ENCODE measurements at places on chromosomes 2 and 18.

DNA sequence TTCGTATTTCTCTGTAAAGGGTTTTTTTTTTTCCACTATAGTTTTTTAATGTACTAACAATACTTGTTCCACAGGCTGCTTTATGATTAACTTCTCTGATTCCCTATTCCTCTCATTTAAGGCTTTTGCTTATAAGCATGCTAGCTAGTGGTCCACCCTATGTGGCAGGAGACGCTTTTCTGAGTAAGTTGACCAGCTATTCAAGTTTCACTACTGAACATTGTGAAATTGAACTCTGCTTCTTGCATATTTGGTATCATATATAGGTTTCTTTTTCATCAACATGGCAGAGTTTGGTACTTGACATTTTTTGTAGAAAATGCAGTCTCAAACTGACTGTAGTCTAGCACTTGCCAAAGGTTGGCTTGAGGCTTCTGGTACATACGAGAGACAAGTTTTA lies 74.2 kb downstream of the OTX1 start:
- DNase-seq, result no peak

DNA sequence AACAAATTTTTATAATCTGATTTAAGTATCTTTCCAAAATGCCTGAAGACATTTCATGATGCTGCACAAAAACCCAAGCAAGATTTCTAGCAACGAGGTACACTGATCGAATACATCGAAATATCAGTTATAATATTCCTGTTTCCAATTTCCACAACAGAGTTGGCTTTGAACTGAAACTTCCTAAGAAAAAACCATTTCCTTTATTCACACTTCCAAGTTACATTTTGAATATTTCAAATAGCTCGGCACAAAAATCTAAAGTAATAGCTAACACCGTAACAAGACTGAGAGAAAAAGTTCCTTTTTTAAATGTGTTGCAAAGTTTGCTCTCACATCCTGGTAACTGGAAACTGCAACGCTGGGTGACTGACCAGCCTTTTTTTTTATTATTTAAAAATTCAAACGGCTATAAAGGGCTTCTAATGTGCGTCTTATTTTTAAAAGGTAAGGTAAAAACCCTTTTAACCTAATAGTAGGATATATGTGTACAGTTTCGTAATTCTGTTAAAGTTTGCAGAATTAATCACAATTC lies 1.7 kb downstream of the HNRNPLL start:
- no peak for DNase-seq

DNA sequence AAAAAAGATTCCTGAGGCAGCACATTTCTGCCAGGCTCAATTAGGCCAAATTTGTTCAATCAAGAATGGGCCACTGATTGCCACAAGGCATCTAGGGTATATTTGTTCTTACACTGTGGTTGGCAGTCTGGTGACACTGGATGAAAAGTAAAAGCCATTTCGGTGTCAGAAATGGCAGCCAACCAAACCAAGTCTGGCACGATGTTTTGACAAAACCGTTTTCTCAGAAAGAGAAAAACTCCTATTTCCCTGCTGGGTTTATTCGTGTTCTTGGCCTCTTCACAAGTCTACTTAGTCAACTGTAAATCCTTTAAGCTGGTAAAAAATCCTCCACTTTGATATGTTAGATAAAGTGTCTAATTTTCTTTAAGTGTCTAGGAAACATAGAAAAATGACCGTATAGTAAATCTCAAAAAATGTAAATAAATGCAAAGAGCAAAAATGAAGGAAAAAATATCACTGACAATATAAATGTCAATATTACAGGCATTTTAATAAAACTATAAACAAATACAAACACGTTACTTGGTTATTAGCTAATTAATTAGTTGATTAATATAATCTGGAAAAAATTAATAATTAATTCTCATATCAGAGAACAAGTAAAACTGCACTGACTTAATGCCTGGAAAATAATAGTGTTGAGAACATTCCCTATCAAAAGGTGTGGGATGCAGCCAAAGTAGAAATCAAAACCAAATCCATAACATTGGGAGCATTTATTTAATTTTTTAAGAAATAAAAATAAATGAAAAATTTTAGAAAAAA lies 182.0 kb upstream of the ZNF804A start:
- no peak for DNase-seq

GRCh38 chr2:149507974-149508373 lies 79.6 kb downstream of the MMADHC start:
- no peak for DNase-seq

DNA sequence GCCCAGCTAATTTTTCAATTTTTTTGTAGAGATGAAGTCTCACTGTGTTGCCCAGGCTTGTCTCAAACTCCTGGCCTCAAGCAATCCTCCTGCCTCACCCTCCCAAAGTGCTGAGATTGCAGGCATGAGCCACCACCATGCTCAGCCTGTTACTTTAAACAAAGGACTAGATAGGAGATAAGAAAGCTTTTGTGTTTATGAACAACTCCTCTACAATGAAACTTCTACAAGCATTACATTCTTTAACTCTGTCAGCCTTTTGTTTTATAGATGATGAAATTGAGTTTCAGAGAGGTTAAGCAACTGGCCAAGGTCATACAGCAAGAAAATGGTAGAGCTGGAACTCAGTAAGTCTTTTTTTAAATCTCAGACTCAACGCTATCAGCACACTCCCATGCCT lies 22.7 kb downstream of the ALPK2 start:
- DNase-seq, result no peak

- DNase-seq, result no peak
Measured at GRCh38 chr2:157809212-157809611, 66.9 kb downstream of the ACVR1 start.

GRCh38 chr18:54636217-54636616 lies 45.2 kb downstream of the DYNAP start:
- no peak for DNase-seq

DNA sequence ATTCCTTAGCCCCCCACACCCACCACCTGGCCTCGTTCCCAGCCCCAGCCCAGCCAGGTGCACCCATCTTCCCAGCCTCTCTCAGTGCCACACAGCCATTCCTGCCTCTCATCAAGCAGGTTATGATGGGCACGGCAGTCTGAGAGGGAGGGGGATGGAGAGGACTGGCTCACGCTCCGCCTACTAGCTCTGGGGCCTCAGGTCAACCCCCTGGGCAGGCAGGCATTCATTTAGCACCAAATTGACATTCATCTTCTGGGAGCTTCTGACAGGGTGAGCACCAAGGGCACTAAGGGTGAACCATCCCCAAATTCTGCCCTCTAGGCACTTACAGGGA lies 66.2 kb upstream of the FOSL2 start:
- no peak for DNase-seq

DNA sequence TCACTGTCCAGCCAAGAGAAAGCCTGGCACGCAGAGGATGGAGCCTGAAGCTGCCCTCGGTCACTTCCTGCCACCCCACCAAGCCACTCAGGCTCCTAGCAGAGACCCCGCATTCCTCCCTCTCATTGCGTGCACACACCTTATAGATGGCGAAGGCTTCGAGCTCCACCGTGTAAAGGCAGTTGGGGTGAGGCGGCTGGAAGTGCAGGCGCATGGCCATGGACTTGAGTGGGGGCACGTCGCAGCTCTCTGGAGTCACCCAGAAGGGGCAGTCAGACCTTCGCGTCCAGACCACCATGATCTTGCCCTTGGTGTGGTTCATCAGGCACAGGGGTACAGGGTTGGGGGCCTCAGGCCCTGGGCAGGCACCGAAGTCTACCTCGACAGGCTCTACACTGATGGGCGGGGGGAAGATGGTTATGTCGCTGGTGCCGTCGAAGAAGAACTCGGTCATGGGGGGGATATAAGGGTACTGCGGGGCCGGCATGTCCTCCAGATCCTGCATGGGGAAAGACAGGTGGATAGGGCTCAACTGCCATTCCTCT lies 13.7 kb downstream of the CFAP65 start:
- DNase-seq, result no peak

DNA sequence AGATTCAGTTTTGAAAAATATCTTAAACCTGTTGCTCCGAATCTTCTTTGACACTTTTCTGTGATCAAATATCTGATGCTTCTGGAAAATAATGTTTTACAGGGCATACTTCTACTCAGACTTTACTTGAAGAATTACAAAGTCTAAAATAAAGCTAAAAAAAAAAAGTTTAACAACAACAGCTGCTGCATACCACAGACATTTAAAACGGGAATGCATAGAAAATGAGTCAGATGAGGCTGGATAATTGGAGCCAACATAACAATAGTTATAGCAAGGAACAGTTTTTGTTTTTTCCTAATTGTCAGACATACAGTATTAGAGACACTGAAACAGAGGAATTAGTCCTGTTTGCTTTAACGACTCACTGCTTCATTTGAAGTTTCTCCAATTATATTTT lies 1090.2 kb downstream of the SUCLG1 start:
- DNase-seq, result no peak

GRCh38 chr2:58770846-58771245 lies 529.7 kb upstream of the FANCL start:
- no peak for DNase-seq

DNA sequence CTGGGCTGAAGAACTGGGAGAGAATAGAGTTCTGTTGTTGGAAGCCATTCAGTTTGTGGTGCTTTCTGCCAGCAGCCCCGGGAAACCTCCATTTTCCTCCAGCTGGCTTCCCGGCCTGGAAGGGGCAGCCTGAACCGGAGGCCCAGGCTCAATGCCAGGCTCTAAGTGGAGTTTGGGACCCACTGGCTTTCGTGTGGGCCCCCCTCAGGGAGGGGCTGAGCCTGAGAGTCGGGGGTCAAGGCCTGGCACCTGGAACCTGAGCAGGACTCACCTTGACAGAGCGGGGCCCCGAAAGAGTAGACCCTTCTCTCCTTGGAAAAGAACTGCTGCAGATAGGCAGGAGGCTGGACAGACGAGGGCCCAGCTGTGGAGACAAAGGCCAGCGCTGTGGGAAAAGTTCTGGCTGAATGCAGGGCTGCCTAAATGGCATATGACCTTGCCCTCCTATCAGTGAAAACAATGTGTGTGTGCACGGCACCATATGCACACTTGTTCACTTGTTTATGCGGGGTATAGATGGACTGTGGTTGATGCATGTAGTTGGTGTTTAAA lies 34.8 kb upstream of the ASB18 start:
- DNase-seq, result no peak

Data from activated naive CD4-positive, alpha-beta T cell treated with anti-CD3 and anti-CD28 coated beads, Interleukin-2, amount 50 U/mL, for 72 hours (primary cell).